T-helper 2 cell treated with Interferon-gamma antibody and Interleukin-4, amounts not matched to agents 100 ng/mL and 5 ng/mL, for 36 hours (primary cell): ENCODE measurements at places on chromosomes 3 and 15. TPM values are rescaled to one million over a fixed set of nuclear protein-coding genes. Genes with fewer than 3 reads are reported as not detected.

ALAS1 gene
- 74.4 and 77.3 TPM in 2 replicates for total RNA-seq

FETUB gene
- not detected in 2 replicates for total RNA-seq

ACTRT3 gene
- 0.45 and 0.61 TPM in 2 replicates for total RNA-seq

ZNF501 gene
- total RNA-seq, result 1.8 and 1.9 TPM in 2 replicates

CLEC3B gene
- total RNA-seq, result 0.27 and 0.36 TPM in 2 replicates

AGBL1 gene
- not detected in 2 replicates for total RNA-seq

CPEB1 gene
- total RNA-seq, result not detected in 2 replicates

SPSB4 gene
- not detected in 2 replicates for total RNA-seq
